Spinal cord (tissue), 10 donors: ENCODE measurements at places on chromosomes 4 and X. TPM values are rescaled to one million over a fixed set of nuclear protein-coding genes. Genes with fewer than 3 reads are reported as not detected.

DNA sequence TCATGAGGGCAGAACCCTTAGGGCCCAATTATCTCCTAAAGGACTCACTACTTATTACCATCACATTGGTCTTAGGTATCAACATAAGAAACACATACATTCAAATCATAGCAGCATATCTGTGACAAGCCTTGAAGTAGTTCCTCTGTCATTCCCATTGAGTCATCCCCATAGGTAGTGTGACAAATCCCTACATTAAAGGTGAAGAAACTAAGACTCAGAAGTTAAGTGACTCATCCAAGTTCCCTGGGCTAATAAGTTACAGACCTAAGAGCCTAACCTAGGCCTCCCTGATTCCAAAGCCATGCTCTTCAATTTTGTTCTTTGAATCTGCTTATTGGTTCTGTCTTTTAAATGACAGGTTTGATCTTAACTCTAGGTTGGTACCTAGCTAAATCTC, 58.2 kb downstream of the CD38 start:
- no peak overlapping the region for H3K4me3 ChIP-seq
- no peaks in the 10 kb centered on the region for H3K36me3 ChIP-seq
- H3K4me1 ChIP-seq: no peaks in the 10 kb centered on the region
- no peak for DNase-seq

GRCh38 chr4:165088366-165088765, 24.3 kb downstream of the TMEM192 start:
- H3K27me3 ChIP-seq: no peaks in the 10 kb centered on the region
- no peaks in the 10 kb centered on the region for H3K4me1 ChIP-seq
- H3K36me3 ChIP-seq: peaks cover 43% of the 10 kb centered on the region
- no peak overlapping the region for H3K4me3 ChIP-seq
- H3K27ac ChIP-seq: no peak overlapping the region

DNA sequence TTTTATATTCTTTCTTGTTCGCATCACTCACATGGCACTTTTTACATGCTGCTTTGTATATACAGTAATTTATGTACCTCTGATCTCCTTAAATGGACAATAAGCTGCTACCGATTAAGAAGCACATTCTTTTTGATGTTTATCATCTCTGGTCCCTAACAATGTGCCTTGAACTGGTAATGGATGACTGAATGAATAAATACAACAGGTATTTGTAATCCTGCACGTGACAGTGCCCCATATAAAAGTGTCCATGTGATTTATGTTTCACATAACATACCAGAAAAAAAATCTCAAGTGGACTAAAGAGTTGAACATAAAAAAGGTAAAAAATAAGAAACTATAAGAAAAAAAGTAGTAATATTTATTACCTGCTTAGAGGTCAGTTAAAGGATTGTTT, 7.7 kb upstream of the SLAIN2 start:
- H3K27me3 ChIP-seq: no peaks in the 10 kb centered on the region
- no peak for DNase-seq
- no peaks in the 10 kb centered on the region for H3K36me3 ChIP-seq
- no peaks in the 10 kb centered on the region for H3K4me1 ChIP-seq

Gene TMEM156
- total RNA-seq: 2.5 TPM
